Activated CD4-positive, alpha-beta T cell treated with anti-CD3 and anti-CD28 coated beads, Interleukin-2, amount 10 ng/mL, durations not matched to agents 7 days and 5 days (primary cell): ENCODE measurements at places on chromosomes 12 and 14. TPM values are rescaled to one million over a fixed set of nuclear protein-coding genes. Genes with fewer than 3 reads are reported as not detected.
A peak's percentile ranks its signal among the peaks of the same experiment; 100 is the strongest.

DNA sequence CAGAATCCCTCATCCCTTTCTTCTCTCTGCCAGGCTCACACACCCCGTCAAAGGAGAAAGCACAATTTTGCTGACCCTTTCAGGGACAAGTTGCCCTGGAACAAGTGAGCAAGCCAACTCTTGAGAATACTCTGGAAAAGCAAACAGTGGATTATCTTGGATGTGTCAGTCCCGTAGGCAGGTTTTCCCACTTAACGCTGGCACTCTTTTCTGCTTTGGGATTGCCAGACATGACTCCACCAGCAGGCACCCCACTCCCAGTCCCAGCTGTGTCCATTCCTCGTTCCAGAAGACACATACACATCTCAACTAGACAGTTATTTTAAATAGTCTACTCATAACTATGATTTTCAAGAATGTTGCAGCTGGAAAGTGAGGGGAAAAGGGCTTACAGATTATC is 145.5 kb upstream of the CDKN3 start:
- peaks cover 19% of the 10 kb centered on the region for H3K27me3 ChIP-seq
- H3K4me1 ChIP-seq = no peaks in the 10 kb centered on the region
- H3K27ac ChIP-seq = no peak overlapping the region
- no peak overlapping the region for H3K4me3 ChIP-seq
- H3K36me3 ChIP-seq = no peaks in the 10 kb centered on the region

DNA sequence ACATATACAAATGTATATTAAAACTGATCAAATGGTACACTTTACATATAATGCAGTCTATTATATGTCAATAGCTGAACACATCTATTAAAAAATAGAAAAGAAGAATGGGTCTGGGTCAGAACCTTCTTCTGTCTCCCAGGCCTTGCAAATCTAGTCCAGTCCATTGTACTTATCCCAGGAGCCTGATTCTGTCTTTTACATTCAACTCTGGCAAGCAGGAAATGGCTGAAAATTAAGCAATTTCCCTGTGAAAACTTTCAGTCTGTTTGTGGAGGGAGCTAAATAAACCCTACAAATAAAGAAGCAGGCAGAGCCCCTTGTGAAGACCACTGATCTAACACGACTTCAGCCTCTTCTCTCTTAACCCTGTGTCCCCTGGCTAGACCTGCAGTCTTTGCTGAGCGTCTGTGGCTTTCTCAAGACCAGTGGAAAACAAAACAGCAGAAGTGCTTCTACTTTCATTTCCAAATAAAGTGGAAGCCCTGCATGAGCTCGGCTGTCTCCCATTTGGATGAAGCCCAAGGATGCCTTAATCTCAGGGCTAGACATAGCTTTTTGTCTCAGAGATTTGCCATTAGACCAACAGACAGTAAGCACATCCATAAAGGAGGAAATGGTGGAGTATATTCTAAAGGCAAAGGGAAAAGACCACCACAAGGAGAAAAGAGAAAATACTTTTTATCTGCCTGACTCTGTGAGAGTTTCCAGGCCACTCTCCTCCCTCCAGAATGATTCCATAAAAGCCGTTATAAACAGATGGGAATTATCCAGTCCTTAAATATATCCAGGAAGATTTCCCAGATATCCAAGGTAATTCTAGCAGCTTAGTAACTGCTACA is 48.2 kb downstream of the CRACR2A start:
- peak overlapping the region; percentile 44 for H3K27ac ChIP-seq
- peaks cover 8% of the 10 kb centered on the region for H3K4me1 ChIP-seq
- peaks cover 35% of the 10 kb centered on the region for H3K36me3 ChIP-seq
- no peak overlapping the region for H3K4me3 ChIP-seq
- H3K27me3 ChIP-seq = no peaks in the 10 kb centered on the region
- no peak for DNase-seq

- H3K27ac ChIP-seq = no peak overlapping the region
- no peaks in the 10 kb centered on the region for H3K4me1 ChIP-seq
- H3K36me3 ChIP-seq = no peaks in the 10 kb centered on the region
- H3K4me3 ChIP-seq = no peak overlapping the region
Observed at GRCh38 chr14:103135333-103136260, 12.3 kb downstream of the TNFAIP2 start.

- H3K4me3 ChIP-seq = no peak overlapping the region
- no peaks in the 10 kb centered on the region for H3K36me3 ChIP-seq
- H3K4me1 ChIP-seq = no peaks in the 10 kb centered on the region
Observed at GRCh38 chr14:51168215-51168613, 71.8 kb upstream of the TMX1 start.

DNA sequence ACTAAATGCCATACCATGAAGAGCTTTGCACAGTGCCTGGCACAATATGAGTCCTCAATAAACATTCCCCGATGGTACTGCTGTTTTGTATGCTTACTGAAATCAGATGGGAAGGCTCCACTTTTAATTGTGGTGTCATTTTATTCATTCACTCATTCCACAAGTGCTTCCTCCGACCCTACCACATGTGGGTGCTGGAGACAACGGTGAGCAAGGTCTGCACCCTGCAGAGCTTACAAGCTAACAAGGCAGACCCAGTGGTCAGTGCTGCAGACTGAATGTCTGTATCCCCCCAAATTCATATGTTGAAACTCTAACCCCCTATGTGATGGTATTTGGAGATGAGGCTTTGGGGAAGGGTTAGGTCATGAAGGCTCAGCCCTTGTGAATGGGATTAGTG is 48.3 kb downstream of the RFX4 start:
- peaks cover 5% of the 10 kb centered on the region for H3K27me3 ChIP-seq
- no peak overlapping the region for H3K4me3 ChIP-seq
- no peak for DNase-seq
- H3K4me1 ChIP-seq = no peaks in the 10 kb centered on the region
- H3K27ac ChIP-seq = no peak overlapping the region

Gene MLXIP
- total RNA-seq = 46.8 TPM
